ENCODE measurements at places on chromosomes 6 and 20.

GRCh38 chr20:24842274-24842917, 106.7 kb upstream of the CST7 start:
- DNase-seq = no peak

- DNase-seq = no peak
These were observed 520.8 kb upstream of the RNF217 start for GRCh38 chr6:124441450-124441849.

- DNase-seq = peak; percentile 90
These were observed 529.1 kb upstream of the CITED2 start for GRCh38 chr6:139903411-139904157.

- peak; percentile 31 for DNase-seq
These were observed 278.8 kb upstream of the IMPG1 start for GRCh38 chr6:76351275-76351674.

DNA sequence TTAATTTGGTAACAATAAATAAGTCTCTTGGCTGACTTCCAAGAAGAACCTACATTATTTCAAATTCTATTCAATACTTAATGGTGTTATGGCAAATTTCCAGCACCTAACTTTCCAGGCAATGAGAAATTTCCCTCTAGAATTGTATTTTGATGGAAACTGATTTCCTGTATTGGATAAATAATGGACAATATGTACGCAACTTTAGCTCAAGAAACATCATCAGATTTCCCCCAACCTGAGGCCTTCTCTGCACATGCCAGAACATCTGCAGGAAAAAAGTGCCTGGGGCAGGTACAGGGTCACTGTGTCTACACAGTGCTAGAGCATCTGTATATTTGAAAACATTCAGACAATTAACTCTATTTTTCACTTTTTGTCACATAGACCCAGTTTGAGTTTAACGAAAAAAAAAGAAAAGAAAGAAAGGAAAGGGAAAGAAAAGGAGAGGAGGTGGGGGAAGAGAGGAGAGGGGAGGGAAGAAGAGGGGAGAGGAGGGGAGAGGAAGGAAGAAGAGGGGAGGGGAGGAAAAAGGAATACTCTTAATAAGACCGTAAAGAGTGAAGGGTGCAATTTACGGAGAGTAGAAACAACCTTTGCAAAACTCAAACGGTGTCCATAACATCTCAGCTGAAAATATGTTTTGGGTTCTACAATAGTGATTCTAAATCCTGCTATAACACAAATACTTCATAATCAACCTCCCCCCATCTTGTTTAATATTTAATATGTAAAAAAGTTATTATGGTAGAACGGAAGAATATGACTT, 130.0 kb downstream of the TSHZ2 start:
- no peak for DNase-seq

DNA sequence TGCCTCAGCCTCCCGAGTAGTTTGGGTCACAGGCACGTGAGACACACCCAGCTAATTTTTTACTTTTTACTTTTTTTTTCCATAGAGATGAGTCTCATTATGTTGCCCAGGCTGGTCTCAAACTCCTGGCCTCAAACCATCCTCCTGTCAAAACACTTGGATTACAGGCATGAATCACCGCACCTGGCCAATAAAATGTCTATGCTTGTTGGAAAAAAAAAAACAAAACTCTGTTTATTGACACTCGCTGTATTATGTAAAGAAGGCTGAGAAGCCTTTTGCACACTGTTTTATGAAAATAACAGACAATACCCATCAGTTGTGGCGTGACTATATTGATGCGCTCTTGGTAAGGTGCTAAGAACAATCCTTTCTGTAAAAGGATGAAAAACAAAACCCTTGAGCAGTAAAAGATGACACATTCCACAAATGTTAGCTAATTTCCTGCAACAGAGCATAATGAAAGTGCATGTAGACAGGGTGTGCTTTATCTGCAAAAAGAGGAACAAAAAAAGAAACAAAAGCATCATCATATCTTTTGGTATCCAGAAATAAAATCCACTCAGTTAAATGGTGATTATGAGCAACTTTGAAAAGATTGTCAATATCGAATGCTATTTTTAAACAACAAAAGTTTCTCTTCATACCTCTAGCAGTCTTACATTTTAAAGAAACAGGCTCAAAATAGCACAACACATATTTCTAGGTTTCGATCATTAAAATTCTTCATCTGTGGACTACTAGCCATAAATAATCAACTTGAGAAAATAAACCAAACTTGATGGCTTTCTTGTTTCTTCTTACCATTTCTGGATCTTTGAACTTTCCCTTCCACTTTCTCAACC, 108.3 kb upstream of the PHACTR1 start:
- DNase-seq = peak; percentile 62

- DNase-seq = no peak
These were observed 63.3 kb downstream of the ARHGAP18 start for GRCh38 chr6:129646642-129647041.

GRCh38 chr6:166308033-166308768, at the start of gene PRR18:
TSS of gene PRR18 (minus strand) at chr6:166308392. CDS start at chr6:166308142, 250 bp downstream.
- no peak for DNase-seq

GRCh38 chr6:131013495-131013894, 49.5 kb downstream of the EPB41L2 start:
- DNase-seq = peak; percentile 8

DNA sequence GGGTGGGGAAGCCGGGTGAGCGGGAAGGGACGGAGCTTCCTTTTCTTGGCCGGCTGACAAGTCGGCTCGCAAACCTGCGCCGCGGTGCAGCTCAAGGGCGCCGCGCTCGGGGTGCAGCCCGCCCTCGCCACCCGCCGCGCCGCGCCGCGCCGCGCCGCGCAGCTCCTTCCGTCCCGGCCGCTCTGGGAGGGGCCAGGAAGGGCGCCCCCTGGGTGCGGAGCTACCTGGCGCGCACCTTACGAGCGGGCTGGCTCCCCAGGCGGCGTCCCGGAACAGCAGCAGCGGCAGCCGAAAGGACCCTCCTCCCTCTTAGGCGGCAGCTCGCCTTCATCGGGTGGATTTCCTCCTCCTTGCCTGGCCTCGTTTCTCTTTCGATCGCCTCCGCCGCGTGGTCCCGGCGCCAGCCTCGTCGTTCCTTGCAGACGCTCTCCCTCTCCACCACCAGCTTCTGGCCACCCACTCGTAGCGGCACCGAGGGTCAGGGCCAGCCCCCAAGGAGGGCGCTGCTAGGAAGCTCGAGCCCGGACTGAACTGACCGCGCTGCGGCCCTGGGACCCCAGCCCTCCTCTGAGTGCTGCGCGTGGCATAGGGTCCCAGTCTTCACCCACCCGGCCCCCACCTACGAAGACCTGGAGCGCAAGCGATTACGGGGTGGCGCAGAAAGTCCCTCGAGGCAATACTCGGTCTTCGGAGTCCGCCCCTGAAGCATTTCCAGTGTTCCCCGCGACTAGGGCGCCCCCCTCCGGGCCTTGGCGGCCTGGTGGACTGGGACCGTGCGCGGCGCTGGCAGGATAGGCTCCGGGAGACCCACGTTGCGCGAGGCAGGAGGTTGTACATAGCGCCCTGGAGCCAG, at the start of gene MAP3K5:
MAP3K5 (minus strand) TSS at position 68 of the 853 bp plus-strand sequence. CDS start 320 bp downstream, outside the sequence.
- DNase-seq = peak; percentile 97

DNA sequence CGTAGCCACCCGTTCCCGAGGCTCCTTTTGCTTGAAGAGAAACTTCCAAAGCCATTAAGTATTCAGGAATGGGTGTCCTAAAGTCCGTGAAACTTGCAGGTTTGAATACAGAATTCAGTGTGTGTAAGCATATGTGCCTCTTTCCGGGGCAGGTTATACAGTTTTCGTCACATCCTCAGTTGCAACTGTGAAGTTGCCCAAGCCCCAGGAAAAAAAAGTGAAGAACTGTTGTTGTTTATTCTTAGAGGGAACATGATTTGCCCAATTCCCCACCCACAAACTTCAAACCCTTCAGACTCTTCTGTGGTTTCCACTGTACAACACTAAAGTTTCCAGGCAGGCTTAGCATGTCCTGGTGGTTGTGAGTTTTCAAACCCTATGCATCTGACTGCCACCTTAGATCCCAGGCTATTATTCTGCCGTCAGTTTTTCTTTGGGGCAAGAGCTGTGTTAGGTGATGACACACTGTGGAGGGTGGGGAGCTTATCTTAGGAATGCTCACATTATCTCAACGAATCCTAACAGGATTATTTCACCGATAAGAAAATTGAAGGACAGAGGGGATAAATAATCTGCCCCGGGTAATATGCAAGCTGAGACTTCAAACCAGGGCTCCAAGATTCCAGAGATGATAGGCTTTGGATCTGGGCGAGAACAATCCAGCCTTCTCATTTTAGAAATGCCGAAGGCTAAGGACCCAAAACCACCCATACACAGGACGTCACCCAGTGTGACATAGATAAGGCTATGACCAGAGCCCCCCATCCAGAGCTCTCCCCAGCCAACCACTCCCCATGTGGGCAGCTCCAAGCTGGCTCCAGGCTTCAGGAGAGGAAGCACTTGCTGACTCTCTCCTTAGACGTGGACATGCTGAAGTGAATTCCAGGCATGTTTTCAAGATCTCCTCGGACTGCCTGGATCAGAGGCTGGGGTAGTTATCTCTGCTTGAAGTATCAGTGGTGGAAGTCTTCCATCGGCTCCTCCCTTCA, 81.7 kb upstream of the AFDN start:
- no peak for DNase-seq

DNA sequence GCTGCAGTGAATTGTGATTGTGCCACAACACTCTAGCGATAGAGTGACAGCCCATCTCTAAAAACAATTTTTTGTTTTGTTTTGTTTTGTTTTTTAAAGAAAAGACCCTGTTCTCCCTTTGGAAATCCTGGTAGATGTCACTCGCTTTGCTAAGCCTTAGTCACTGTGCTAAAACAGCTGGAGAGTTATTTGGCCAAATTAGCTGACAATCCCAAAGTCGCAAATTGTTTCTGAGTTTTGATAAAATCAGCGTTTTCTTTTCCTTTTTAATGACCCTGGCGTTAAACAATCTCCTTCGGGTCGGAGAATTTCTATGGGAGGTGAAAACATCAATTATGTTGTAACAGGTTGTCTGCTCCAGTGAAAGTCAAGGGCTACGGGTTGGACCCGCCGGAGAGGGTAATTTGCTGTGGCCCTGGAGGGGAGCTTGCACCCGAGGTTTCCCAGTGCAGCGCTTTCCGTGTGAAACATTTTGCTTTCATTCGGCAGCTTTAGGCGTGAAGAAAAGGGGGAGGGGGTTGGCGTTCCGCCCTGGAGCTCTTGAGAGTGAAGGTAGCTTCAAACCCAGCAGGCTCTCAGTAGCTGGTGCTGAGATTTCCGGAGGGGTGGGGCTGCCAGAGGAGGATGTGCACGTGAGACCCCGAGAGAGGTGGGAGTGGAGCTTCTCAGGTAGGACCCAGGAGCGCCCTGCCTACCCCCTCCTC, 296.6 kb downstream of the PHACTR1 start:
- no peak for DNase-seq

GRCh38 chr6:75272145-75272840, 12.3 kb downstream of the TMEM30A start:
- DNase-seq = no peak

- peak; percentile 50 for DNase-seq
These were observed 23.5 kb upstream of the ATRN start for GRCh38 chr20:3447321-3447720.

DNA sequence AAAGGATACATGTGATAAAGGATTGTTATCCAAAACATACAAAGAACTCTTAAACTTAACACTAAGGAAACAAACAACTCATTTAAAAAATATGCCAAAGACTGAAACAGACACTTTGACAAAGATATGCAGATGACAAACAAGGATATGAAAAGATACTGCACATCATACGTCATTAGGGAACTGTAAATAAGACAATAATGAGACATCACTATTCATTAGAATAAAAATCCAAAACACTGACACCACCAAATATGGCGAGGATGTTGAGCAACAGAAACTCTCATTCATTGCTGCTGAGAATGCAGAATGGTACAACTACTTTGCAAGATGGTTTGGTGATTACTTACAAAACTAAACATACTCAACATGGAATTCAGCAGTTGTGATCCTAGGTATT, 156.5 kb upstream of the FOXA2 start:
- no peak for DNase-seq

DNA sequence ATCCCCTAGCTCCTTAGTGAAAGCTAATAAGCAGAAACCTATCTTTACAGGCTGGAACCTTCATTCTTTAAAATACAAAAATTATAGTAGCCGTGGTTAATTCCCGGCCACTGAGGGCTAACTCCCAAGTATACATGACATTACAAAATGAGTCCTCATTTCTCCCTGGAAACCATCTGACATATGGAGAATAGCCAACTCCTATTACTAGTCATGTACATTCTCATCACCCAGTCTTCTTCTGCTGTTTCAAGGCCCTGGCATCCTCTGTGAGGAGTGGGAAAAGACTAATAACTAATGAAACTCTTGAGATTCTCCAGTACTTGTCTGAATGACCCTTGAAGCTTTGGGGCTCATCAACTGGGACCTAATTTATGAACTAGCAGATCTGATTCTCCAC, 30.2 kb downstream of the CSNK2A1 start:
- DNase-seq = no peak

GRCh38 chr6:13113981-13114593, 214.2 kb downstream of the TBC1D7 start:
- DNase-seq = no peak

- DNase-seq = peak; percentile 42
These were observed 963 bp upstream of the RMND1 start for GRCh38 chr6:151452750-151453427.

DNA sequence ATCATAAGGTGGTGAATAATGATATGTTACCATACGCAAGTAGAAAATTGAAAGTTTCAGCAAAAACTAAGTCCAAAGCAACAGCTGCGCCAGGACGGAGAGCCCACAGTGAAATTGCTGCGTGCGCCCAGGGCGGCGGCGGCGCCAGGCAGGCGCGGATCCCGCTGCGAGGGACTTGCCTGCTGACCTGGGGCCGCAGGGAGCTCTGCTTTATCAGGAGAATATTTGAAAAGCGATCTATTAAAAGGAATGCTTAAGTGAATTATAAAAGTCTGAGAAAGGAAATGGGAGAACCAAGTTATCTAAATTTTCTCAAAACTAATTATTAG, 85.4 kb downstream of the THBS2 start:
- DNase-seq = no peak

DNA sequence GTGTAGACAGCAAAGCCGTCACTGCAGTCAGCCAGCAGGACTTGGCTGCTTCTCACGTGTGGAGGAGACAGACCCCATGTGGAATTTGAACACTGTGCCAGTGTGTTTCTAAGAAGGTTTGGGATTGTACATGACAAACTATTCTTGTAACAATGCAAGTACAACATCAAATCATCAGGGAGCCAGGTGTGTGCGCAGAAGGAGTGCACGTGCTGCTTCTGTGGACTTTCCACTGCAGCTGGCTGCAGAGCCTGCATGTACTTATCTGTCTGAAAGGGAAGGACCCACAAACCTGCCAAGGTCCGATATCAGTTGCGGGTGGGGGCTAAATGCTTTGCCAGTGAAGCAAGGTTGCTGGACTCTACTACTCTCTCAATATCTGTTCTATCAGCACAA, 211.6 kb downstream of the WDR27 start:
- DNase-seq = no peak

DNA sequence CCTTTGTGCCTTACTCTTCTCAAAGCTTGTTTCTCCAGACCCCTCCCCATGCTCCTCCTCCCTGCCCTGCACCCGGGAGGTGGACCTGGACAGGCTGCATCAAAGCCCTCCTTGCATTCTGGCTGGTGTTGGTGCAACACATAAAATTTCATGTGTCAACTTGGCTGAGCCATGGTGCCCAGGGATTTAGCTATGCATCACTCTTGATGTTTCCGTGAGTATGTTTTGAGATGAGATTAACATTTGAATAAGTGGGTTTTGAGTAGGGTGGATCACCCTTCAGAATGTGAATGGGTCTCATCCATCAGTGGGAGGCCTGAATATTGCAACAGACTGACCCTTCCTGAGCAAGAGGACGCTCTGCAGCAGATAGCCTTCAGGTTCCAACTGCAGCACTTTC, 4.4 kb upstream of the OCSTAMP start:
- DNase-seq = peak; percentile 39

Data from NB4 (cell line).